ENCODE measurements at places on chromosomes 3 and 15. TPM values are rescaled to one million over a fixed set of nuclear protein-coding genes. Genes with fewer than 3 reads are reported as not detected.
A peak's percentile ranks its signal among the peaks of the same experiment; 100 is the strongest.

The IL17RC gene
- total RNA-seq, result 30.6 TPM

The CGNL1 gene
- total RNA-seq, result 6.5 TPM

The PARP15 gene
- total RNA-seq, result 0.09 TPM

The CNTN4 gene
- total RNA-seq, result 8.5 TPM

DNA sequence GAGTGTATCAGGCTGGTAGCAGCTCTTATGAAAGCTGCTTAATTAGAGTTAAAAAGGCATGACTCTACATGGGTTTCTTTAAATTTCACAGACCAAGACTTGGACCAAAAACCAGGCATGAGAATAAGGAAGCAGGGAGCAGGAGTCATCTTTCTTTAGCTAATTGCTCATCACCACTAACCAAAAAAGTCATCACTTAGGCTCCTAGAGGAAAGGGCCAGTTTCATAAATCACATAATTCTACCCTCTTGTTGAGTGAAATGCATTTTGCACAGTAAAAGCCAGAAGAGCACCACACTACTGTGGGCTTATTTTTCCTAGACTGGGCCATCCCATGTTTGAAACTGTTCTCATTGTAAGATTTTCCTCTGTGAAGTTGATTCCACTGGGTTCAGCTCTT, 175.6 kb downstream of the GREM1 start:
- DNase-seq, result no peak

DNA sequence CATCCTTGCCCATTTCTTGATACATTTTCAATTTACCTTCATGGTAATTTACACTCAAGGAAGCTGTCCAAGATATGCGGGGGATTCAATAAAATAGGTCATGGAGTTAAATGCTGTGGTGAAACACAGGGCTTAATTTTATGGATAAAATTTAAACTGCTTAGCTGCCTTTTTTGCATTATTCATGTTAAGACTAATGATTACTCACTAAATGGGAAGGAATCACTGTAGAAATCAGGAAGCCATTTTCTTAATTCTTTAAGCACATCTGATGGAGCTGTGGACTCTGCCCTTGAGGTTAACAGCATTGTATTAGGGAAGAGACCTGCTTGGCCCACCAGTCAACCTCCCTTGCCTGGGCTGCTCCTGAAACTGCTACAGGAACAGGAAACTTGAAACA, 62.5 kb upstream of the RBP1 start:
- no peak for DNase-seq

GRCh38 chr15:79962178-79962577, 8.8 kb downstream of the BCL2A1 start:
- no peak for DNase-seq

- DNase-seq, result no peak
These were observed 728.4 kb upstream of the GOLIM4 start for GRCh38 chr3:168824107-168824506.

- DNase-seq, result no peak
These were observed 1.1 kb downstream of the TMEM158 start for GRCh38 chr3:45224824-45225464.

DNA sequence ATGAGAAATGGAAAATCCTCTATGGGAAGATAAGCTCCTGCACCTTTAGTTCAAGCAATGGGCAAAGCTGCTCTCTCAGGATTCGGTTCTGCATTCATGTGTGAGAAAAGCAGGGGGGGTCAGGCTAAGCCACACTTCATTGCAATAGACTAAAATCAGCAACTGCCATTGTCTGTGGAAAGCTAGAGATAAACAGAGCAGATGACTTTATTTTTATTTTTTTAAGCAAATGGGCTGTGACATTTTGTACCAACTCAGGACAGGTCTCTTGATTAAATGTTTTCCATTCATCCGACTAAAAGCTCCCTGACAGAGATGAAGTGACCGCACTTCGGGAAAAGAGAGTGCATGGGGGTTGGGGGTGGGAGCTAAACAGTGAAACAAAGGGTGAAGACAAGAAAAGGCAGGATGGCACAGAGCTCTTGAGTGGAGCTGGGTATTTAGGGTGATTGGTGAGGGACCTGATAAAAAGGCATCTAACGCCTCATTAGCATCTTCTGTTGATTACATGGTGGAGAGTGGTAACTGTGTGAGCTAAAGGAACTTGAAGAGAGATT, 987.4 kb downstream of the TUSC7 start:
- no peak for DNase-seq

DNA sequence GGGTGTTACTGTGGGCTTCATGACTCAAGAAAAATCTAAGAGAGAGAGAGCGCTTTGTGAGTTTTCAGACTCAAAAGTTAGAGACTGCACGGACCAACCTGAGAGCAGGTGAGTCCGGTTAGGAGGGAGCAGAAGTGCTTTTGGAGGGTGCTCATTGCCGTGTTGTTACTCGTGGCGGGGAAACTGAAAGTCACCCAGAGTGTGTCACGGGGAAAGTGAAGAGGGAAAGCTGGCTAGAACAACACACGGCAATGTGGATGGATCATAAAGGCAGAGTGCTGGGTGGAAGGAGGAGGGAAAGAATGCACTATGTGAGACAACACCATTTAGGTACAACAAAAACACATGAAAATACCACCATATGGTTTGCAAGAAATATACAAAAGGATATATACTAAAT, 112.3 kb downstream of the BDH1 start:
- DNase-seq, result no peak

- DNase-seq, result no peak
These were observed 113.9 kb downstream of the GABRG3 start for GRCh38 chr15:27084844-27085243.

DNA sequence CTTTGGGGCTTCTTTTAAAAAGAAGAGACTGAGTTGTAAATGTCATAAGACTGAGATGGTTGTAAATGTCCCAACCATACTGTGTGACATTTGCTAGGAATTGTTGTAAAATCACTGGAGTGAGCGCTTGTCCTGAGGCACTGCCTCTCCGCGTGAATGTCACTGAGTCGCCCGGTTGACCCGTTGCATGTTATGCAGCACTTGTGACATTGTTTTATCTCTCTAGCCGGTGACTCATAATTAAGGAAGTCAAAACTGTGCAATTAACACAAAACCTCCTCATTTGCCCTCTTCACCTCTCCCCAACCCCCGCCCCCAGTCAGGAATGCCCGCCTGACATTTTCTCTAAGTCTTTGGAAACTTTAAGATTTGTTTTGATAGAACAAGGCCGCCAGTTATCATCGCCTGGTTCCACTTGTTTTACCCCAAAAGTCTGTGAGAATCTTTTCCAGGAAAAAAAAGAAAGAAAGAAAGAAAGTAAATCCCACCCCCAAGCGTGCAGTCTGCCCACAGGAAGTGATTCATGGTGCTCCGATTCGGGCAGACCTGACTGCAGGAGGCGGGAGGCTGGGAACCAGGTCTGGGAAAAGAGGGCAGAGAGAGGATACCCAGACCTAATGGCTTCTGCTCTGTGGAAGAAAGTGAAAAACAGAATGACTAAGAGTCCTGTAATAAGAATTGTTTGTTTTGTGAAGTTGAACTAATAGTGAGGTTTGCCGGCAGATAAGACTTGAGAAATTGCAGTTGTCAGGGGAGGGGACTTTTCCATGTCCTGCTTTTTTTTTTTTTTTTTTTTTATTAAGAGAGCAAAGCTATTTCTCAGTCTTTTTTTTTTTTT, 84.8 kb downstream of the SMAD3 start:
- DNase-seq, result no peak

GRCh38 chr15:47376190-47376589, 341.1 kb upstream of the SEMA6D start:
- no peak for DNase-seq

GRCh38 chr3:14490255-14490654, 49.9 kb downstream of the GRIP2 start:
- DNase-seq, result no peak

- no peak for DNase-seq
These were observed 283.1 kb upstream of the ARL6 start for GRCh38 chr3:97481416-97481815.

DNA sequence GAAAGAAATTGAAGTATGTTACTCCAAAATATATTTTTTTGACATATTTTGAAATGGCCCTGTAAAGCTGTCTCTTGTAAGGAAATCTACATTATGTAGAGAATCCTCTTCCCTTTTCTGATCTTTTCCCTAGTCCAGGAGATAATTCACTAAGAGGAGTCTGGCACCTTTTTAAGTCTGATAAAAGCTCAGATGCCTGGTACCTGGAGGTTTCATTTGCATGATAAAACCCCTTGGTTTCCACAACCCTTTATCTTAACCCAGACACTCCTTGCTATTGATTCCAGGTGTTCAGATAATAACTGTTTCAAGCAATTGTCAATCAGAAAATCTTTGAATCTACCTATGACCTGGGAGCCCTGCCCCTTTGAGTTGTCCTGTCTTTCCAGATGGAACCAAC, 26.5 kb downstream of the FGF12 start:
- no peak for DNase-seq

- DNase-seq, result no peak
These were observed 18.8 kb downstream of the STX19 start for GRCh38 chr3:94009608-94010007.

DNA sequence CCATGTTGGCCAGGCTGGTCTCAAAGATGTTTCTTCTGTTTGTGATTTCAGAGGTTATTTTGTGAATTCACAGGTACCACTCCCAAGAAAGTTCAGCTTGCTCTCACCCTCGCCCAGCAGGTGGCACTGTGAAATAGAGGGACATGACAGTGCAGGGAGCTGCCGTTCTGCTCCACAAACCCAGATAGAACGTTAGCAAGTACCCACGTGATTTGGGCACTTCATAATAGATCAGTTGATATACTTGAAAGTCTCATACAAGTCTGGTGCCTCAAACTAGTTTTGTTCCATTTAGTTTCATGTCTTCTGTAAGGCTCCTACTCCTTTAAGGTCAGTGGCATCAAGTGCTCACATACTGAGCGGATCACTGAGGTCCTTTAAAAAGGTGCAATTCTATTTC, 45.5 kb downstream of the FILIP1L start:
- DNase-seq, result peak; percentile 9

- DNase-seq, result no peak
These were observed 75.1 kb upstream of the ETV5 start for GRCh38 chr3:186184021-186184420.

Measured in esophagus squamous epithelium (tissue), 5 donors.